Activated CD8-positive, alpha-beta memory T cell treated with anti-CD3 and anti-CD28 coated beads for 1 hour (primary cell): ENCODE measurements at places on chromosomes 2 and 18.

DNA sequence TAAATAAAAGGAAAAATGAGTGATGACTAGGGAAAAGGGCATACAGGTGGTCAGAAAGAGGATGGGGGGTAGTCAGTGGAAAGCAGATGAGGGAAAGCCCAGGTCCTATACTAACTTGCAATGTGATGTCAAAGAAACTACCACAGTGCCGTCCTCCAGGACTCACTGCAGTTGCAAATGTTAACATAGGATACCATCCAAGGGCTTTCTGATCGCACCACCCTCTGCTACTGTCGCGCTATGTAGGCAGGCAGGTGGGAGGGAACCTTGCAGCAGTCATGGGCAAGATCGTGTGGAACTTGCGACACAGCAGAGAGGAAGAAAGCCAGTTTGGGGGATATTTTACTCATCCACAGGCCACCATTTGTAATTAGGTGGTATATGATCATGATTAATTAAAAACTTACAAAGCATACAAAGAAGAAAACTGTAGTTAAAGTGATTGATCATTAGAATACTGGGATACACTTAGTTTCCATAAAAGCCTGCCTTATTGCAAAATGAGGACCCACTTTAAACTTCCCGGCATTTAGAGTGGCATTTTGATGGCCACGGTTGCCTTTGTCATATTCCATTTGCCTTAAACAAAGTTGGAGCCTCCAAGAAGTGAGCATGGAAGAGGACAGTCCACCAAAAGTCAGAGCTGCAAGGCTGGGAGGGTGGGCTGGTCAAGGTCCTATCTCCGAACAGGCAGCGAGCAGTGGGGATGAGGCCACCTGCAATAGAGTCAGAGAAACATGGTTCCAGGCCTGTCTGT lies 8.5 kb upstream of the ROCK2 start:
- DNase-seq = no peak

DNA sequence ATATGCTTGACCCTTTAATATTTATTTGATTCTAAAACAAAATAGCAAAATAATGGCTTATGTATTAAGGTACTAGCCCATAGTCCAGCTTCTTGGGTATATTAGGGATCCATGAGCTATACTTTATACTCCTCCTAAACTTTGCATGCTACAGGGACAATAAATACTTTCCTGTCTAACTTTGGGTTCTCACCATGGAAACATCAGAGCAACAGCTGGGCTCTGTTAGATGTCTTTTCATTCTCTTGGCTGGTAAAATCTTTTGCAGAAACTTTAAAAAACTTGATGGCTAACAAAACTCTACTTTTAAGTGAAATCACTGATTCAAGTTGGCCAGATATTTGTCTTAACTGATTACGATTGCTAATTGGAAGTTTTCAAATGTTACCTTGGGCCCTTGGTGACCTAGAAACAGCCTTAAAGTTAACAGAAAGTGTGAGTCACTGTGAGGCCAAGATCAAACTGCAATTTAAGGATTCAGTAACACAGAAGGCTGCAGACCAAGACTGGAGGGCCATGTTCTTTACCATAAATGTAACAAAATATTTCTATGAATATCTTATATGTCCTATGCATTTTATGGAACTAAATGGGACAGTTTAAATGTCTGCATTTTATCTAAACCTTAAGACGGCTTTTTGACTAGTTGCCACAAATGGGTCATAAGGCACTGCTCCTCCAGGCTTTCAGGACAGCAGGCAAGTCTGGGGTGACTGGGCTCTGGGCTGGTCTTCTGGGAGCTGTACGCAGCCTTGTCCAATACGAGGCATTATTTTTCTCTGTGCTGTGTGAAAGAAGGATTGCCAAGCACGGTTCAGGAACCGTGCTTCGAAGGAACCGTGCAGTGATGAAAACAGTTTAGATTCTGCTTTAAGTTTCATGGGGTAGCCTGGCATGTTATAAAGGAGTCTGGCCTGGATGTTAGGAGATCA lies 188.5 kb downstream of the TPGS2 start:
- no peak for DNase-seq

- no peak for DNase-seq
These were observed 676.6 kb upstream of the GCFC2 start for GRCh38 chr2:76387294-76387693.

DNA sequence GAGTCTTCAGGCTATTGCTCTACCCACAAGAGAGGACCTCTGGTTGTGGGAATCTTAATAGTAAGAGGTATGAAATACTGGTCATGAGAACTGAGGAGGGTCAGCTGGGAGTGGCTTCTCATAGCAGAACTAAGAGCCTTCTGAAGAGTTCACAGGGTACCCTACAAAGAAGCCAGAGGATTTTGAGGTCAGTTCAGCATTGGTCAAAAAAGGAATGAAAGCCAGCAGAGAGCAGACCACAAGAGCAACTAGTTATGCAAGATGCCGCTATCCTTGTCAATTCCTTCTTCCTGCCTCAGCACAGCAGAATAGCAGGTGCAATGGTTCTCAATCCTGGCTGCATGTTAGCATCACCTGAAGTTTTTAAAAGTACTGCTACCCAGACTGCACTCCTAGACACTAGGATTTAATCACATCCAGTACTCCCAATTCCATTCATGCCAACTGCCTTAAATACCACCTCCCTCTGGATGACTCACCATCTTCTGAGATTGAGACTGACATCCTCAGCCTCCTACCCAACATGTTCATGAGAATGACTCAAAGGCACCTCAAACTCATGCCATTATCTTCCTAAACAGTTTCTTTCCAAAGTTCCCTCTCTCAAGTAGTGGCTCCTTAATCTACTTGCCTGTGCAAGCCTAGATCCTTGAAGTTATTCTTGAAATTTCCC lies 81.0 kb upstream of the RBMS1 start:
- DNase-seq = no peak

- no peak for DNase-seq
These were observed 2.0 kb upstream of the GAD1 start for GRCh38 chr2:170814533-170815230.

GRCh38 chr2:197281421-197281820 lies 29.2 kb downstream of the ANKRD44 start:
- DNase-seq = no peak

- DNase-seq = no peak
These were observed 78.4 kb downstream of the PLA2R1 start for GRCh38 chr2:159984034-159984433.

DNA sequence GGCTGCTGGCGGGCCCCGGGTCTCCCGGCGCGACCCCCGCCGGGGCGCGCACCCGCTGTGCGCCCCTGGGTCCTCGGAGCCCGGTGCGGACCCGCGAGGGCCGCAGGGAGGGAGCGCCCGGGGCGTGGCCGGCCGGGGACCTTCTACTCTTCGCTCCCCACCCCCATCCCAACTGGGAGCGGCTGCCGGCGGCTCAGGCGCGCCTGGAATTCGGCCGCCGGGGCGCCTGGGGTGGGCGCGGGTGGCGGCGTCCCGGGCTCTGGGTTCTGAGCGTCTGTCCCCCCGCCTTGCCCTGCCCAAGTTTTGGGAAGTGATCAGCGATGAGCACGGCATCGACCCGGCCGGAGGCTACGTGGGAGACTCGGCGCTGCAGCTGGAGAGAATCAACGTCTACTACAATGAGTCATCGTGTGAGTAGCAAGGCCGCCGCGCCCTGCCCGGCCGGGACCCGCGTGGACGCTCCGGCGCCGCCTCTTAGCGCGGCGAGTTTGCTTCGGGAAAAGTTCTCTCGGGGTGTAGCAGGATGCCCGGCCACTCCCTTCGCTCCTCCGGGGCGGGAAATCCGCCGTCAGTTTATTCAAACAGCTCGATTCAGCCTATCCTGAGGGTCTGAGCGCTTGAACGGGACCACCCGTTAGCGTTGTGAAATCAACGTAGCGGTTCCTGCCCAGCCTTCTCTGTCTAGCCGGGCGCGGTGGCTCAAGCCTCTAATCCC lies 502 bp downstream of the TUBB6 start:
- no peak for DNase-seq

GRCh38 chr2:165871025-165871424 lies 77.0 kb upstream of the GALNT3 start:
- DNase-seq = no peak

GRCh38 chr2:238107525-238108422 lies 7.6 kb downstream of the ESPNL start:
- DNase-seq = no peak

DNA sequence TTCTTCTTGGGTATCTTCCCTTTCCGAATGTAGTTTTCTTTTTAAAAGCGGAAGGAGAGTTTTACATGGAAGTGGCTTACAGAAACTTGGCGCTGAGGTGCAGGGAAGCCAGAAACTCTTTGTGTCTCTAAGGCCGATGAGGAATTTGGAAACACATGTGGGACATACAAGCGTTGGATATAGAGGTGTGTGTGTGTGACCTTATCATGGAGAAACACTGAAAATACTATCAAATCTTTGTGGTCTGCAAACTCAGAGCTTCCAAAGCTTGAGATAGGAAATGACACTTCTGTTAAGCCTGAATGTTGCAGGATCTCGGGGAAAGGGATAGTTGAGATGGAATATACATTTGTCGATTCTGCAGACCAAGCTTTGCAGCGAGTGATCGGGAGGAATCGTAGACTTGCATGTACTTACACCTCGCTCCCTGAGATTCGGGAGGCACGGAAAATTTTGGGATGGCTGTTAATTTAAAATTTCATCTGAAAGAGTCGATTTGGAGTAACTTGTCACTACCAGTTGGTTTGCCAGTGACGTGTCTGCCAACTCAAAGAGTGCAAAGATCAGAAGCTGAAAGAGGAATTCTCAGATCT lies 1.0 kb downstream of the NAB1 start:
- no peak for DNase-seq

DNA sequence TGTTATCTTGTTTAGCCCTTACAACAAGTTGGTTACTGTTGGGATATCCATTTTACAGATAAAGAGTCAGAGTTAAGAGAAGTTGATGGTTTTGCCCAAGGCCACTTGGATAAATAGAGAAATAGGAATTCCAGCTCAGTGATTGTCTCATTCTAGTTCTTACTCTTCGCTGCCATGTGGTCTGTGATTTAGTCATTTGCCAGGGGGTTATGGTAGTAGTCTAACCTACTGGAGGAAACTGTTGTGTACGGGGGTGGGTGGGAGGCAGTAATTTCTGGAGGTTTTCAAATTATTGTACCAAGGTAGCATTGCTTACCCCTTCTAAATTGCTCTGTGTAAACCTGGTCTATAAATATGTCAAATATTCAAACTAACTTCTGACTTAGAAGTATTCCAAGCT lies 110.4 kb downstream of the MAP2 start:
- DNase-seq = no peak

DNA sequence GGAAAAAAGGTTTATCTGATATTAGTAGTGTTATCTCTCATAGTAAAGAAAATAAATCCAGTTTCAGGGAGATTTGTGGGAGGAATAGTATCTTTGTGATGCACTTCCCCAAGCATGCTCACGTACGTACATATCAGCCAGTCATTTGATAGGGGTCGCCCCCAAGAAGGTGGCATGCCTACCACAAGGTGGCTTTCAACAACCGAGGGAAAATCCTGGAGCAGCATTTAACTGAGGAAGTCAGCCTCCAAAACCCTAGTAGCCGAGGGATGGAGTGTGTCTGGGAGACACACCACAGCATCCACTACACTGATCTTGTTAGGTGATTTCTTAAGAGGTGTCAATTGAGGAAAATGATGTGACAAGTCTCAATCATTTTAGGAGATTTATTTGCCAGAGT lies 623.9 kb downstream of the NYAP2 start:
- no peak for DNase-seq

DNA sequence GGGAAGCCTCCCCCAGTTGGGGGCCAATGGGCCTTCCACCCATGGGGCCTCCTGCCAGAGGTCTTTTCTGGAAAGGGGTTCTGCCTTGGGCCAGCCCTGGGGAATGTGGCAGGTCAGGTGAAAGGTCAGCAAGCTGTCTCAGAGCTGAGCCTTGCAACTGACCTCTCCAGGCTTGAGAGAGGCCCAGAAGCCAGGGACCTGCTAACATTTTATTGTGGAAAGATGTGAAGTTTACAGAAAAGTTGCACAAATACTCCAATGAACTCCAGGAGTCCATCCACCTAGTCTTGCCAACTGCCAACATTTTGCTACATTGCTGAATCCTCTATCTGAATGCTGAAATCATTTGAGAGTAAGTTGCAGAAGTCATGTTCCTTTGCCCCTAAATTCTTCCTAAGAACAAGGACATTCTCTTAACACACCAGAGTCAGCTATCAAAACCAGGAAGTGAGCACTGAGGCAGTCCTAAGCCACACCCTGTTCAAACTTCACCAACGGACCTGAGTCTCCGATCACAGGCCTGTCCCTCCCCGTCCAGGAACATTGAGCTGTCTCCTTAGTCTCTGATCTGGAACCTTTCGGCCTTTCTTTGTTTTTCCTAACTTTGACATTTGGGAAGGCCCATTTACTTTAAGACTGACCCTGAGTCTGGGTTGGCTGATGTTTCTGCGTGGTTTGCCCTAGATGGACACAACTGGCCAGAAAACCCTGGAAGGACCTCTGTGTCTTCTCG lies 4.0 kb downstream of the SNORC start:
- DNase-seq = no peak

GRCh38 chr2:10913501-10914271 lies 2.0 kb downstream of the KCNF1 start:
- DNase-seq = no peak

- DNase-seq = no peak
These were observed 47.1 kb downstream of the ZNF532 start for GRCh38 chr18:58911766-58912165.

- no peak for DNase-seq
These were observed 17.3 kb downstream of the LYPD6B start for GRCh38 chr2:149055751-149056150.

DNA sequence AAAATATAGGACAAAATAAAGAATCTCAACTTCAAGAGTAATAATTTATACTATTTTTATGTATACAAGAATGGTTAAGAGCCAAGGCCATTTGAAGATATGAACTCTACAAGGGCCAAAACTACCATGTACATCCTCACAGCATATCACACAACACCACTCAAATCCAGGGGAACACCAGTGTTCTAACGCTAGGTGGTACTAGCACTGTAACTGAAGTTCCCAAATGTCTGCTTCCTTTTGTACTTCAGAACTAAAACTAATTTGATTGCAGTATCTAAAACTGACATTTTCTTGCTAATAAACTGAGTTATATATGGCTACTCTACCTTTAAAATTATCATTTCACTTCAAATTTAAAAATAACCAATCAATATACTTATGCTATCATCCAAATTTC lies 47.0 kb downstream of the REV1 start:
- DNase-seq = no peak

- DNase-seq = no peak
These were observed 100.7 kb upstream of the STK39 start for GRCh38 chr2:168348076-168348475.

DNA sequence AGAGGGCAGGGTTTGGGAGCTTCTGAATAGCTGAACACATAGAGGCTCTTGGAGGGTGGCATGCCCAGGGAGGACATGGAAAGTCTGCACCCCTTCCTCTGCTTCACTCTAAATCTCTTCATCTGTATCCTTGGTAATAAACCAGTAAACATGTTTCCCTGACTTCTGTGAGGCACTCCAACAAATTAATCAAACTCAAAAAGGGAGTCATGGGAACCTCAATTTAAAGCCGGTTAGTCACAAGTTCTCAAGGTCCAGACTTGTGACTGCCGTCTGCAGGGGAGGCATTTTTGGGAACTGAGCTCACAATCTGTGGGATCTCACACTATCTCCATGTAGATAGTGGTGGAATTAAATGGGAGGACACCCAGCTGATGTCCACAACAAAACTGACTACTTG lies 33.1 kb upstream of the STON1 start:
- DNase-seq = no peak

GRCh38 chr2:176844461-176844860 lies 368.1 kb upstream of the HNRNPA3 start:
- no peak for DNase-seq
